ENCODE measurements at places on chromosomes 13 and 19.

DNA sequence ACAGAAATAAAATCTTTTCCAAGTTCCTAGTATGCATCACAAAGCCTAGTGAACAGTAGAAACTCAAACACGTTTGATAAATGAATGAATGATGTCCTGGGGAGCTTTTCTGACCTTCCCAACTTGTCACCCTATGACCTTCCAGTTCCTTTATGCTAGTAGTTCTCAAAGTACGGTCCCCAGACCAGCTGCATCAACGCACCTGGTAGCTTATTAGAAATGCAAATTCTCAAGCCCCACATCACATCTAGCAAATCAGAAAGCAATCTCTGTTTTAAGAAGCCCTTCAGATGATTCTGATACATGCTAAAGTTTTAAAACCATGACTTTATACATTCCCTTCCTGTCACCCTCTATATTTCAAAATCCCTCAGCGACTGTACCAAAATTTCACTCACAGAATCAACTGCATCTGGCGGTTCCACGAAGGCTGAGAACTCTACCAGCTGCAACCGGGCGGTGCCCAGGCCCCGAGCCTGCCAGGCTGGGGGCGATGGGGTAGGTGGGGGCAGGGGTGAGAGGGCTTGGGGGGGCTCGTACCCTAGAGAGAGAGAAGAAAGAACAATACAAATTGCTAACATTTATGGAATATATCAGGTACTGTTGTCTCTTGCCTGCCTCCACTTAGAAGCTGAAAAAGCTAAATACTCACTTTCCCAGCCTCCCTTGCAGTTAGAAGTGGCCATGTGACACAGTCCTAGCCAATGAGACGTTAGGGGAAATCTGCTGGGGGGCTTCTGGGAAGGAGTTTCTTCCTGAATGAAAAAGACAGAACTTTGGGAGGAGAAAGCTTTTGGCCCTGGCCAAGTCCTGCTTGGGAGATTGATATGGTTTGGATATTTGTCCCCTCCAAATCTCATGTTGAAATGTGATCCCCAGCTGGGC, 13.3 kb downstream of the CD37 start:
- DNase-seq: no peak

DNA sequence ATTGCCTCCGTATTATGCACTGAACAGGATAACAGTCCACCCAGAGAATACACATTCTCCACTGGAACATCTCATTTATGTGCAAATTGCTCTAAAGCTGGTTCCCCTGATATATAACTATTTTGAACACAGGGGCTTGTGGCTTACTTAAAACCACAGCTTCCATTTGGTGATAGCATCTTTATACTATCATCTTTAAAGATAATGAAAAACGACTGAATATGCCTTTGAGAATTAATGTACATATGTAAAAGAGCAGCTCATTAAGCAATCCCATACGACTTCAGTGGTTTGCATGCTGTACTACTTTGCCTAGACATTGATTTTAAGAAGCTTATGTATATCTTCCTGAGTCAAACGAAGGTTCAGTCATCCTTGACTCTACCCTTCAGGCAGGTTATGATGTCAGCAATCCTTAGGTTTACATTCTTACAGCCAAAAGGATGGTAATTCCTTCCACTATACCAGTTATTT, 40.8 kb downstream of the BRD4 start:
- no peak for DNase-seq

DNA sequence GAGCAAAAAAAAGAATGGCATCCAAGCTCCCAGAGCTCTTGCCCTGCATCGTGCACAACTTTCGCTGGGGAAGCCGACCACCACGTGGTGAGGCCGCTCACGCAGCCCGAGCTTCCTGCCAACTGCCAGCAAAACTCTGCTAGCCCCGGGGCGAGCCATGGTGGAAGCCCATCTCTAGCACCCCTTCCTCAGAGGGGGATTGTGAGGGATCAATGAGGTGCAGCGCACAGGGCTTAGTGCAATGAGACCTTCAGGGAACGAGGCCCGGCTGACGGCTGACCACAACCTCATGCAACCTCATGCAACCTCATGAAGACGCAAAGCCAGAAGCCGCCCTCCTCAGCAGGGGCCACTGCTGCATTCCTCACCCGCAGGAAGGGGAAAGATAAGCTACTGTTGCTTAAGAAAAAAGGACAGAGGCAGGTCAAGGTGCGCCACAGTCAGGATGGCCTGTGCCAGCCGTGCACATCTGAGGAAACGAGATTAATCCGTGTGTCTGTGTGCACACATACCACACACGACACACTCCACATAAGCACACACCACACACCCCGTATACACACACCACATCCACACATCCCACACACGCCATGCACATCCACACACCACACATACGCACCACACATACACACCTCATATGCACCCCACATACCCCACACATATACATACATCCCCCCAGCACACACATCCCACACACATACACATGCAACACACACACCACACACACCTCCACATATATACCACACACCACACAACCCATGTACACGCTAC, 9.6 kb downstream of the HSPBP1 start:
- DNase-seq: no peak

DNA sequence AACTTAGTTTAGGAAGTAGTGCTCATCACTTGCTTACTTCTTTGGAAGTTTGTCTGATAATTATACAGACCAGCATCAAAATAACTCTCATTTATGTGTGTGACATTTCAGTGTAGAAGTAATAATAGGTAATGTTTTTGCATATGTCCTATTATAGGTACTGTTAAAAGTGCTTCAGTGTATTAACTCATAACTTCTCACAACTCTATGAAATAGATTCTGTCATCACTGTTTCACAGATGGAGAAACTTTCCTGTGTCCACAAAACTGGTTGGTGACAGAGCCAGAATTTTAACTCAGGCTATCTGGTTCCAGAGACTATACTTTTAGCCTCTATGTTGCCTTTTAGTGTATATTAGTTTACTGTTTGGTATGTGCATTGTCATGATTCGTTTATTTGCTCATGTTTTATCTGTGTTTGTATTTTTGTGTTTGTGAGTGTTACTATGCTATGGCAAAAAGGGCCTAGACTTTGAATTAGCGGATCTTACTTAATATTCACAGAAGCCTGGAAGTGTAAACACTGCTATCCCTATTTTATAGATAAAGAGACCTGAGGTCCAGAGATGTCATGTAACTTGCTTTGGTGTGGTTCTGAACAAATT, 12.7 kb downstream of the LPAR6 start:
- DNase-seq: no peak

DNA sequence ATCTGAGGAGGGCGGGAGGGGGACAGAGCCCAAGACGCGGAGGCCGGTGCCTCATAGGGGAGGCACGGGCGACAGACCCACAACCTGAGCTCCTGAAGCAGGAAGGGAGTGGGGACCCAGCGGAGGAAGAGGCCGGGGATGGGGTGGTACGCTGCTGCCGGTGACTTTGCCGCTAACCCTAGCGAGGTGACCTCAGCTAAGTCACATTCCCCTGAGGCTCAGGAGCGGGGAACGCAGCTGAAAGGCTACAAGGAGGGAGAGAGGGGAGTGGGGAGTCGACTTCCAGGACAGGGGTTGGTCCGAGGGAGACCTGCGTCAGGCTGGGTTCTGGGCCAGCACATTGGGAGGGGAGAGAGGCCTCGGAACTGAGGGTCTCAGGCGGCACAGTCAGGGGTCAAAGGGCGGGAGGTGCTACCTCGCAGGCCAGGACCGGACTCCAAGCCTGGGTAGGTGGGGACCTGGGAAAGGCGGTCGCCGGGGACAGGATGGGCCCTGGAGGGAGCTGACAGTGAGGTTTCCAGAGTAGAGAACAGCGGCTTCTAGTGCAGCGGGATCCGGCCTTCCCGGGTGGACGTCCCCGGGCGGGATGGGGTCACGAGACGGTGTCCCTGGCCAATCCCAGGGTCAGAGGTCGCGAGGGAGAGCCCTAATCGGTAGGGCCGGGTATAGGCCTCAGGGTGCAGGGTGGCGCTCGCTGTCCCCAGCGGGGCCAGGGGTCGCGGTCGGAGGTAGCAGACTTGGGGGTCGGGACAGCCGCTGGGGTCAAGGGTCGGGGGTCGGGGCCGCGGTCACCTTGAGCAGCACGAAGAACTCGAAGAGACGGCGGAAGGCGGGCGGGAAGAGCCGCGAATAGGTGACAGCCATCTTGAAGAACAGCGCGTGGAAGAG, 699 bp downstream of the TMEM259 start:
- DNase-seq: no peak

- no peak for DNase-seq
Observed at GRCh38 chr13:75959861-75960481, 323.8 kb downstream of the LMO7 start.

DNA sequence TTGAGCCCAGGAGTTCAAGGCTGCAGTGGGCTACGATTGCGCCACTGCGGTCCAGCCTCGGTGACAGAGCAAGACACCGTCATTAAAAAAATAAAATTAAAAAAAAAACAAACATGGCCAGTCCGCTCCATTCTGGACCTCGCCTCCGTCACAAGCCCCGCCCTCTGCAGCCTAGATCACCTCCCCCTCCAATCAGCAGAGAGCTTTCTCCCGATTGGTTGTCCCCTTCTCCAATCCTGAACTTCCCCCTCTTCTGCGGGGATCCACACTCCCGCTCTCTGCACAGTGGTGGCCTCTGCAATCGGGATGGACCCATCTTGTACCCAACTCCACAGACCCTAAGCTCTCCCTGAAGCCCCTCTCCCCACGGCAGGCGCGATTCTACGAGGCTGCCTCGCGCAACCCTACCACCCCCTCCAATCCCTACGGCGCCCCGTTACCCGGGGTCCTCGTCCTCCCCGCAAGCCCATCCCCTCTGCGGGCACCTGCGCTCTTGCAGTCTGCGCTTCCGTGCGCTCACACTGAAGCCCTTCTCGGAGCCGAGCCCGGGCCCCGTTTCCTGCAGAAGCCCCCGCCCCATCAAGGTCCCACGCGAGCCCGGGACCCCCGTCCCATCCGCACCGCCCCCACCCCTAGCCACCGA, 540 bp downstream of the TMEM160 start:
- DNase-seq: peak; percentile 89

GRCh38 chr13:103101500-103101899, 35.3 kb upstream of the SLC10A2 start:
- DNase-seq: no peak

DNA sequence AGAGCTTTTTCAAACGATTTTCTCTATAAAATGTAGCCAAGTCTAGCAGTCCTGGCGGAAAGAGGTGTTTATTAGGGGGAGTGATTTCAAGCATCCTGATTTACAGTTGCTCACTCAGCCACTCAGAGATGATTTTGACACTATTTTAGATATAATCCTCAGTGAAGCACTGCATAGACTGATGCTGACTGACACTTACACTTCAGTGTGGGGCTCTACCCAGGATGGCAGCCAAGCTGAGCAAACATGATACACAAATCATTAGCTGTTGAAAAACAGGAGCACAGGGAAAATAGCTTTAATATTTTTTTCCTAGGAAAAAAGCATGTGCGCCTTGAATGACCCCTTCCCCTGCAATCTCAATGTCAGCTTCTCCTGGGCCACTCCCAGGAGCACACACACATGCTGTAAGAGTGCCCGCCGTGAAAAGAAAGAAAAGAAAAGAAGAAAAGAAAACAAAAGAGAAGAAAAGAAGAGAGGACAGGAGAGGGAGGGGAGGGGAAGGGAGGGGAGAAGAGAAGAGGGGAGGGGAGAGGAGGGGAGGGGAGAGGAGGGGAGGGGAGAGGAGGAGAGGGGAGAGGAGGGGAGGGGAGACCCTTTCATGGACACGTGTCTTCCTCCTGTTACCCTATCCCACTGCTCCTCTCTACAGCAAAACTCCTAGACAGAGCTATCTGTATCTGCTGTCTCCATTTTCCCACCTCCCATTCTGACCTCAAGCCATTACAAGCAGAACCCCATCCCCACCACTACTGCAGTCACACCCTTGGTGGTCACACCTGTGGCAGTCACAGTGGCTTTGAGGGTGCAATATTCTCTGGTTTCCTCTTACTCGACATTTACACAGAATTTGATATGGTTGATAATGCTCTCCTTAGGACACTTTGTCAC, 36.4 kb downstream of the RCBTB2 start:
- DNase-seq: peak; percentile 66

GRCh38 chr19:31152906-31153305, 196.3 kb downstream of the TSHZ3 start:
- no peak for DNase-seq

- DNase-seq: no peak
Observed at GRCh38 chr19:11284515-11284914, 11.4 kb upstream of the TSPAN16 start.

- DNase-seq: no peak
Observed at GRCh38 chr13:64675255-64675892, 2554.8 kb downstream of the PCDH9 start.

Measured in activated CD4-positive, alpha-beta T cell treated with anti-CD3 and anti-CD28 coated beads, Interleukin-2, Interleukin-4, amounts not matched to agents 100 ng/mL and 50 ng/mL, durations not matched to agents 16 hours and 8 hours (primary cell).